ENCODE measurements at places on chromosomes 6 and 20. TPM values are rescaled to one million over a fixed set of nuclear protein-coding genes. Genes with fewer than 3 reads are reported as not detected.

IGF2R gene
- 66.6 TPM for total RNA-seq

NHSL1 gene
- 21.7 TPM for total RNA-seq

CD40 gene
- total RNA-seq, result 6.0 TPM

LCA5 gene
- 5.3 TPM for total RNA-seq

CFB gene
- total RNA-seq, result 1.6 TPM

RBPJL gene
- total RNA-seq, result not detected

ECT2L gene
- 0.09 TPM for total RNA-seq

KIF25 gene
- 1.8 TPM for total RNA-seq

BFSP1 gene
- 2.3 TPM for total RNA-seq

CST2 gene
- not detected for total RNA-seq

SLC24A3 gene
- 5.9 TPM for total RNA-seq

AK9 gene
- 10.5 TPM for total RNA-seq

MED23 gene
- total RNA-seq, result 26.4 TPM

RFX6 gene
- not detected for total RNA-seq

EYS gene
- 1.1 TPM for total RNA-seq

TRIM31 gene
- total RNA-seq, result not detected

CRISP2 gene
- total RNA-seq, result not detected

HUS1B gene
- 0.18 TPM for total RNA-seq

LTA gene
- total RNA-seq, result 0.04 TPM

SPAG4 gene
- 1.2 TPM for total RNA-seq

APOBEC2 gene
- 509 TPM for total RNA-seq

SGK2 gene
- total RNA-seq, result 0.75 TPM

DUSP15 gene
- total RNA-seq, result 1.6 TPM

POM121L2 gene
- total RNA-seq, result not detected

SPEF1 gene
- 0.09 TPM for total RNA-seq

TFAP2C gene
- total RNA-seq, result 0.09 TPM
